ENCODE measurements at places on chromosomes 7 and 10.

- no peak for DNase-seq
These were observed 21.0 kb downstream of the AHR start for GRCh38 chr7:17319164-17320101.

DNA sequence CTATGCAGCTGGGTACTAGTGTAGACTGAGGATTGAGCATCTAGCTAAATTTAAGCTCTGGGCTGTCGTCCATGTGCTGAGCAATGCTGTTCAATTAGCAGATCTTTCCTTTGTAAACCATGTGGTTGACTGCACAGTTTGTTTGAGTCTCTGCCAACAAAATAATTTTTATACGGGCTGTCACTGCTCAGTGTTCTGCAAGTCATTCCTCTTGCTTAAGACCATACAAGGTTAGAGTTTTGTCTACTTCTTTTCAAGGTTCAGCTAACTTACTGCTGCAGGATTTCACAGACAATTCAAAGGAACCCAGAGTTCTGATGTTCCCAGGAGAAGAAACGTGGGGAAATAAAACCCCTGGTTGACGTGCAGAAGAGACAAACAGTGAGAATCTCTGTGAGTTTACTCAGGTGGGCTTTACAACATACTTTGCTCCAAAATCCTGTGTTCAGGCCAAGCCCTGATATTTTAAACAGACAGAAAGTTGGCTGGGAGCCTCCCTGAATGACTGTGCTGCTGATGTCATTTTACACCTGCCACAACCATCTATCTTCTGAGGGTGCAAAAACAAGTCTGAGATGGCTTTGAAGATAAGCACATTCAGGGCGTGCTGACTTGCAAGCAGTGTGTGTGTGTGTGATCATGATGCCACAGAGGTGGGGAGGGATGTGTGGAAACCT lies 177.1 kb upstream of the SVIL start:
- DNase-seq = peak; percentile 98

- no peak for DNase-seq
These were observed 2.4 kb downstream of the FEZF1 start for GRCh38 chr7:122301858-122302760.

DNA sequence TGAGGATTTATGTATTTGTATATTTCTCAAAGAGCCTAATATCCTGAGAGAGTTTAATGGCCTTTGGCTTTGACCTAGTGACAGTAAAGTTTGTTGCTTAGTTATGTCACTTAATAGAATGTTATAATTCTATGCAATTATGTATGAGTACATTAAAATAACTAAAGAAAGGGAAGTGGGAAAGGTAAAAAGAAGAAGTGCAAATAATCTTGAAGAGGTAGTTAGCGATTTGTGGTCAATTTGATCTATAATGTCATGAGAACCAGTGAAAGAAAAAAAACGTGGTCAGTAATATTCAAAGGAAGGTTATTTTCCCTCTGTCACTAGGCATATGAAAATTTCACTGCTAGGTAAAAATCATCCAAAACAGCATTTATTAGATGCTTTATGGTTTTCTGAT lies 143.4 kb upstream of the LSM8 start:
- no peak for DNase-seq

DNA sequence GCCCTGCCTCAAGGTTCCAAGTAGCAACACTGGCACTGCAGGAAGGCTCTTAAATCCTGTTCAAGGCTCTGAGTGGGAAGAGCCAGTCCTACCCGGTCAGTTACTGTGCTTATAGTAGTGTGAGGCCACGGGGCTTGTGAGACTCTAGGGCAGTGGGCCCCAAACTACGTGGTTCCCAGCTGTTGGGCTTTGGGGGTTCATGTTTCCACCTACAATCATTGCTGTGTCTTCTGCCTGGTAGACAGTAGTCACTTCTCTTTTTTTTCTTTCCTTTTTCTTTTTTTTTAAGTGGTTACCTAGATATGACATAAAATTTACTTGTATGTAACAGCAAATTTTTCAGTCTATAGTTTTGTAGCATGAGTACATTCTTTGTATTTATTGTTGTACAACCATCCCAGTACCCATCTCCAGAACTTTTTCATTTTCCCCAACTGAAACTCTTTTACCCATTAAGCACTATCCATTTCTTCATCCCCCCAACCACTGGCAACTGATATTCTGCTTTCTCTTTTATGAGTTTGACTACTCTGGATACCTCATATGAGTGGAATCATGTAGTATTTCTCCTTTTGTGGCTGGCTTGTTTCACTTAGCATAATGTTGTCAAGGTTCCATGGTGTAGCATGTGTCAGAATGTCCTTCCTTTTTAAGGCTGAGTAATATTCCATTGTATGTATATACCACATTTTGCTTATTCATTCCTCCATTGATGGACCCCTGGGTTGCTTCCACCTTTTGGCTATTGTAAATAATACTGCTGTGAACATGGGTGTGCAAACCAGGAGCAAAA lies 7.7 kb downstream of the UBTD1 start:
- DNase-seq = no peak

DNA sequence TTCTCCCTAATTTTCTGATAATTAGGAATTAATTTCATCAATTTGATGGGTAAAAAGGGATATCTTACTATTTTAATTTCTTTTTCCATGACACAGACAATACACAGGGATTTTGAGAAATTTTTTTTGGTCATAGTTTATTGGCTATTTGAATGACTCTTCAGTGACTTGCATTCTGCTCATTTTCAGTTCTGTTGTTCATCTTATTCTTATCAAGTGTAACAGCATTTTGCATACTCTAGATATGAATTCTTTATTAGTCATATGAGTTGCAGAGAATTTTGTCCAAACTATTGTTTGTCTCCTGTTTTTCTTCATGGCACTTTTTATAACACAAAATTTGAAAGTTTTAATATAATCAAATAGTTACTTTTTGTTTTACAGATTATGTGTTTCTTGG lies 41.7 kb downstream of the MKLN1 start:
- peak; percentile 62 for DNase-seq

GRCh38 chr10:95264227-95265051 lies 26.4 kb downstream of the PDLIM1 start:
- no peak for DNase-seq

DNA sequence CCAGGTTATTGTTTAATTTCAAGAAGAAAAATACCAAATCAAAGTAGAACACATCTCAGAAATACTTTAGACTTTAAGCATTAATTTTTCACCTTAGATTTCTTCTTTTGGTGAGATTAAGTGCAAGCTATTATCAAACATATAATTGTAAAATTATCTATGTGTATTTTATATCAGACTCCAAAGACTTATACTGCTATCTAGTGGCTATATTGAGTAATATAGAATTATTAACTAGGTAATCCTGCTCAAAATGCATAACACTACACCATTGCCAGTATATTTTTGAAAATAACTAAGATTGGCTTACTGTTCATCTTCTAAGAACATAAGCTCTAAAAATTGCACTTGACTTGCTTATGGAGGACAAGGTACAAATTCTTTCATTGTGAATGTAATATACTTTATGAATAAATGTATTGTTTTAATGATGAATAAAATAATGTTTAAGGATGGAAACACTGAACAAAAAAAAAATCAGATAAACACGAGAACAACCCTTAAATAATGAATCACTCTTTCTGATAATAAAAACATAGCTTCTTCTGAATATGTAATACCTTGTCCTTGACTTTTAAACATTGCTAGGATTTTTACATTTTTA lies 86.7 kb upstream of the GNAI1 start:
- peak; percentile 46 for DNase-seq

DNA sequence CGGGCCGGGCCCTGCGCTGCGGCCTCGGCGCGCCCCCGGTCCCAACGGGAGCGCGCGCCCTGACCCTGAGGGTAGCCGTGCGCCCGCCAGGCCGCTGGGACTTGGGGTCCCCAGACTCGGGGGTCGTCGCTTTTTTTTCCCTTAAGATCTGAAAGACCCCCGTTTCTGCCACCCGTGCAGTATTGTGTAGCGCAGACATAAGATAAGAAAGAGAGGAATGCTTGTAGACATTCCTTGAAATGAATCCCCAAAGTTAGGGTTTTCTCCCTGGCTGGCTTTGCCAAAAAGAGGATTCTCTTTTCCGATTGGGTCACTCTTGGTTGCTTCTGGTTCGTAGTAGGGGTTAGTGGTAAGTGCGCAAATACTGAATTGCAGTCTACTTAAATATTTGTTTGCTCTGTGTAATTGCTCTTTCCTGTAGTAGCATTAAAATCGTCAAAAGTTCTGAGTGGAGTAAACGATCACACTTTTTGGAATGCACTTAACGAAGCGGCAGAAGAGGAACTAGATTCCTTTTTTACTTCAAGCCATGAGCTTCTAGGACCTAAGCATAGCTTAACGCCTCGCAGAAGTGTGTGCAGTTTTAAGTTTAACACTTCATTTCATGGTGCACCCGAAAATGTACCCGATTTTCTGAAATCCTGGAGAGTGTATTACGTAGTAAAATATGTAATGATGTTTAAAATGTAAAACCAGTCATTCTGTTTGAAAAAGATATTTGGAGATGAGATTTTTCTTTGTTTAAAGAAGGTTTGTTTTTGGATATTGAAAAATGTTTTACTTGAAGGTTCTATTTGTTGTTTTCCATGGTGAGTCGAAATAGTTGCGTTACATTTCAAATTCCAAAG lies 1.3 kb downstream of the CUL1 start:
- DNase-seq = peak; percentile 65

- DNase-seq = no peak
These were observed 236.3 kb upstream of the MKI67 start for GRCh38 chr10:128362514-128362913.

DNA sequence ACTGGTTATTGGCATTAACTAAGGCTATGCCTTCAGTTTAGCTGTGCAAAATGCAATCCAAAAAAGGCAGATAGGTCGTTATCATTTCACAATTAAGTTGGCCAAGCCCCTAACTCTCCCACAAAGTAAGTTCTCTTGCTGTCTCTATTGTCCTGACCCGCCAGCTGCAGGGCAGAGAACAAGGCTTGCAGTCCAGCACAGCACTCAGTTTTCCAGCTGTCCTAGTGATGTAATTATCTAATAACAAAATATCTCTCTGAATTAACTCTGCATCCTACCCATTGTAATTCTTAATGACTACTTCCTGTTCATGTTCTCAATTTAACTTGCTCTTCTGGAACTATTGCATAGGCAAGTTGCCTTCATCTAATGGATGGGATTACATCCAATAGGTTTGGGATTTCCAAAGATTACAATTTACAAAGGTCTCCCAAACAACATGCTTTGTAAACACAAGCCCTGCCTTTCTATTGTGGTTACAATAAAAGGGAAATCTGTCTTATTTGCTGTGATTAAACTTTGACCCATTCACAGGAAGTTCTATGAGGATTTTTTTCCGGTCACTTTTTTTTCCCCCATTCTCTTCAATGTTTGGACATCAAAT lies 55.2 kb downstream of the CDK6 start:
- DNase-seq = peak; percentile 52

DNA sequence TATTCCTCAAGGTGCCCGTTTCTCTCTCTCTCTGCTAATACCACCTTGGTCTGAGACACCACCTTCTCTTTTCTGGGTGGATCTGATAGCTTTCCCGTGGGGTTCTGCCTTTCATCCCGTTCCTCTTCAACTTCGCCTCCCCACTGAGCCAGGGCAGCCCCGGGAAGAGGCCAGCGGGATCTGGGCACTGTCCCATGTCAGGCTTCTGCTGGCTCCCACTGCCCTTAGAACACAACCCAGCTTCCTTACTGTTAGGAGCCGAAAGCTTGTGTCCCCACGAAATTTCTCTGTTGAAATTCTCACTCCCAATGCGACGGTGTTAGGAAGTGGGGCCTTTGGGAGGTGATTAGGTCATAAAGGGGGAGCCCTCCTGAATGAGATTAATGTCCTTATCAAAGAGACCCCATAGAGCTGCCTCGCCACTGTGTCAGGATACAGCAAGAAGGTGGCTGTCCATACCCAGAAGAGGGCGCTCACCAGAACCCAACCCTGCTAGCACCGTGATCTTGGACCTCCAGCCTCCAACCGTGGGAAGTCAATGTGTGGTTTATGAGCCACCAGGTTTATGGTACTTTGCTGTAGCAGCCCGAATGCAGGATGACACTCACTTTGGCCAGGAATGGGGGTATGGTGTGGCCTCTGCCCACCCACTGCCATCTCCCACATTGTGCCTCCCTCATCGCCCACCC lies 79.2 kb downstream of the CAMK1D start:
- no peak for DNase-seq

DNA sequence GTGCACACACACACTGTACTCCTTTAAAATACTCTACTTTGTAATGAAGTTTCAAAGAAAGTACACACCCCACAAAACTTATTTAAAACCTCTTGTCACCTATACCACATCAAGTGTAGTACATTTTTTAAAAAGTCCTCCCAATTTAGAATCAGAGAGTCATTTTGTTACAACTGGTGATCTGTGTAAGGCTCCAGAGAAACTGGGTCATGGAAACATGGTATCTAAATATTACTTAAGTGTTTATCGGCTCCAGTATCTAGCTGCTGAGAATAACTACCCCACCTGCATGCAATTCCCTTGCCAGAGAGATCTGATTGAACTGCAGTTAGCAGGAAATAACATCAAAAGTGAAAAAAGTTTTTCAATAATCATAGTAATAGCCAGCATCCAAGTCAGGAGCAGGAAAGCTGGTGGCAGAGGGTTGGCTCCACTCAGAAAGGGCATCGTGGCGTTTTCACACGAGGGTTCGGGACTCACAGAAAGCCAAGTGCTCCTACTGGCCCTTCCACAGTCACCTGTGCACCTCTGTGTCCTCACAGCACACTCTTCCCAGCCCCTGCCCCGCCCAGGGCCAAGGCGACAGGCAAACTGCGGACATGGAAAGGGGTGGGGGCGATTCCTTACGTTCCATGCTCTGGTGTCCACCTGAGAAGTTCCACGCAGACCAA lies 6.5 kb downstream of the RGS10 start:
- DNase-seq = no peak

DNA sequence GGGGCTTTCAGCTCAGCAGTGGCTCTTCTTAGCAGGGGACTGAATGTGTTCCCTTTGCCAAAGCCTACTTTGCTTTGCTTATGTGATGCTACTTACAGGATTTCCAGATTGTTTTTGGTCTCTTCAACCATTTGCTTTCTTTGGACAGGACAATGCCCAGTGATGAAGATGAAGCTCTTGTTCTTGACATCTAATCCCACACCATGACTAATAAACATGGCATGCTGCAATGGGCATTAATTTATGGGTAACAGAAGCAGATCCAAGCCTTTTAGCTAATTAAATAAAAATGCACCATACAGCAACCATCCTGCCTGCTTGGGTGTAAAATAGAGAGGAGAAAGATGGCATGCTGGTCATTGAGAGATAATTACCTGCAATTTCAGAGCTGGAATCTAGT lies 175.5 kb upstream of the ITGB1 start:
- DNase-seq = peak; percentile 60

DNA sequence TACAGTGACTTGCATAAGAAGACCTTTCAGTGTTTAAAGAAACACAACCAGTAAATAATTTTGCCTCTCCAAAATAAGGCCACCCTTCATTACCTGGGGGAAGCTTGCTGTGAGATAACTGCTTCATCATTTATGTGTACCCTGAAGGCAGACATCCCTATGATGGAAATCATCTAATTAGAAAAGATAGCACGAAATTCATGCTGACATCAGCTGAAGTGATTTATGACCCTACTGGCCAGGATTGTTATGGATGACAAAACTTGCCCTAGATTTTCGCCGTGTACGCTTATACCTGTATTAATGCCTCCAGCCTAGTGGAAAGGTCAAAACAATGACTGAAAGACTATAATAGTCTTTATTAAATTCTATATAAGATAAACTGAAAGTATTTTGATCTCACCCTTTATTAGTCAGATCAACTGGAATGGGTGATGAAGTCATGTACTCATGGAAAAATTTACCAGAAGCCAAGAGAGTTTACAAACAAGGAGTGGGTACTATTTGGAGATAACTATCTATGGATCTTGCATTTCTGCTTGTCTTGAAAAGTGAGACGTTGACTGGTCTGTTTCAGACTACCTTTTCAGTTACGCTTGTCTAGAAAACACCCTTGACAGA lies 114.2 kb downstream of the PPP1R3A start:
- DNase-seq = no peak

Measured in fibroblast of the aortic adventitia (primary cell).